NCI-H526 (cell line): ENCODE measurements at places on chromosomes 5 and 9.

GRCh38 chr5:163908253-163908652, 402.8 kb downstream of the MAT2B start:
- DNase-seq = no peak

GRCh38 chr5:29001666-29002065, 1963.3 kb upstream of the CDH9 start:
- DNase-seq = no peak

- DNase-seq = no peak
These were observed 123.9 kb downstream of the SEC61B start for GRCh38 chr9:99345942-99346341.

GRCh38 chr5:139043157-139043905, 154.8 kb downstream of the SIL1 start:
- DNase-seq = no peak

- DNase-seq = no peak
These were observed 78.2 kb upstream of the MAN2A1 start for GRCh38 chr5:109611505-109611904.

- DNase-seq = no peak
These were observed 5.5 kb upstream of the EXOSC2 start for GRCh38 chr9:130688072-130688471.

- no peak for DNase-seq
These were observed 9.7 kb downstream of the RGS14 start for GRCh38 chr5:177367323-177367848.

DNA sequence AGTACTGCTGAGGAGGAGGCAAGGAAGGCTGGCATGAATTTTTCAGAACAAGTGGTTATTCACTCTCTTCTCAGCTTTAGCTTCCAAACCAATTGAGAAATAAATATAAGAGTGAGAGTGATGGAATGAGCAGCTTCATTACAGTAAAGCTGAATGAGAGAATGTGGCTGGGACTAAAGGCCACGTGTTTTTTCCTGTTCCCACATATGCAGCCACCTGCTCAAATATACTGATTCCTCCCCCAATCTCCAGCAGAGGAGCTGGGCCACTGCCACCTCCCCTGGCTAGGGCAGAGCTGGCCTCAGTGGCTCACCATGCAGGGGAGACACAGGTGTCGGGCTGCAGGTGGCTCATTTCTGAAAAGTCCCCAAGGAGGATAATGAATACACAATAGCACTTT, 1505.3 kb upstream of the WWC1 start:
- no peak for DNase-seq

DNA sequence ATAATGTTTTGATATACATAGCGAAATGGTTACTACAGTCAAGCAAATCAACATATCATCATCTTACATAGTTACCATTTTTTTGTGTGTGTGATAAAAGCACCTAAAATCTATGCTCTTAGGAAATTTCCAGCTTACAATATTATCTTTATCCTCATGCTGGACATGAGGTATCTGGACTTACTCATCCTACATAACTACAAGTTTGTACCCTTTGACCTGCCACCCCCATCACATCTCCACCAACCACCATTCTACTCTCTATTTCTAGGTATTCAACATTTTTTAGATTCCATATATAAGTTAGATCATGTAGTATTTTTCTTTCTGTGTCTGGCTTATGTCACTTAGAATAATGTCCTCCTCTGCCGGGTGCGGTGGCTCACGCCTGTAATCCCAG, 79.9 kb downstream of the TAF11L14 start:
- no peak for DNase-seq
